ENCODE measurements at places on chromosomes 3 and 15.

GRCh38 chr15:87604857-87605446, 651.6 kb downstream of the NTRK3 start:
- peak; percentile 20 for DNase-seq

- DNase-seq: peak; percentile 32
Observed at GRCh38 chr3:192652727-192653126, 74.6 kb downstream of the FGF12 start.

DNA sequence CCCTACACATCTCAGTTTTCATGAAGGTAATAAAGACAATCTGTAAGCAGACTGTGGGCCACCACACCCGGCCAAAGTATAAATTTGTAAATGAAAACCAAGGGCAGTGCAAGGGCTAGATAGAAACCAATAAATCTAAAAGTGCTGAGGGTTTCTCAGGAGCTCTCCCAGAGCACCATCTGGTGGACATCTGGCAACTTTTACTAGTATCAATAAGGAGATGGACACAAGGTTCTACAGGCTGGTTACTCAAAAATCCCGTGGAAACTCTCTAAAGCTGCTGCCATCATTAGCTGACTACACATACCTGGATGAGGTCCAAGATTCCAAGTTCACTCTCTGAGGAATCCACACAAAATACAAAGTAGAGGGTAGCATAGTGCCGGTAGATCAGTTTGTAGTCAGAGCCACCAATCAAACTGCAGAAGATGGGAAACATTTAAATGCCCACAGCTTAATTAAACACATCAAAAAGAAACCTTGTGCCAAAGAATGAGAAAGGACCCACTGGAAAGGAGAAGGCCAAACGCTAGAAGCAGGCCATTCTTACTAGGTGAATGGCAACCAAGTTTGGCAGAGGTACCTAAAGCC, 5.5 kb downstream of the AP3S2 start:
- DNase-seq: no peak

- no peak for DNase-seq
Observed at GRCh38 chr15:87661454-87662355, 594.8 kb downstream of the NTRK3 start.

GRCh38 chr3:46076606-46077005, 49.3 kb upstream of the XCR1 start:
- DNase-seq: no peak

DNA sequence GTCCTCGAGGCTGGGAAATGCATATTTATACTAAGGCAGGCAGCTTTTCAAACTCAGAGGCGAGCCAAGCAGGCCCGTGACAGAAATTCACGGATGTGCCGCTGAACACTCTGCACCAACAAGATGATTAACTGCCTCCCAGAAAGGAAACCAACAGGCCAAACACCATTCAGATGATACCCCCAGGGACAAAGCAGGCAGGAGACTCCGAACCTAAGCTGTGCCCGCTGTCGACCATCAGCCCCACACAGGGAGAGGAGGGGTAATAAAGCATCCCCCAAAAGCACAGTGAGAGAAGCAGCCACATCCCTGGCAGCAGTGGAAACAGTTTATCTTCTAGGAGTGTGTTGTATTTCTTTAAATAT, 31.8 kb downstream of the ADAMTS17 start:
- DNase-seq: no peak

- DNase-seq: peak; percentile 56
Observed at GRCh38 chr15:78075490-78076230, 1.9 kb downstream of the TBC1D2B start.

DNA sequence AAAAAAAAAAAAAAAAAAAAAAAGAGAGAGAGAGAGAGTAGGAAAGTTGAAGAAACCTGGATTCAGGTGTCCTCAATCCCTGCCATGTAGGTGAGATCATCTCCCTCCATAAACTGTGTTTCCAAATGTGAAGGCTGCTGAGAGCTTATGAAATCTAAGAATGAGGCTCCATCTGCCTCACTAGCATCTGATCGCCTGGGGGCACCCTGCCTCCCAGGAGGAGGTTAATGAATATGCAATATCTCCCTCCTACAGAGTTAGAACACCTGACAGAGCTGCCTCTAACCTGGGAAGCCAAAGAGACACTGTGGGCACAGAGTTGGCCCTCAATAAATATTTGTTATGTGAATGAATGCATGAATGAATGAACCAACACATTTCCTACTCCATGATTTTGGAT, 23.8 kb upstream of the ZNF148 start:
- no peak for DNase-seq

DNA sequence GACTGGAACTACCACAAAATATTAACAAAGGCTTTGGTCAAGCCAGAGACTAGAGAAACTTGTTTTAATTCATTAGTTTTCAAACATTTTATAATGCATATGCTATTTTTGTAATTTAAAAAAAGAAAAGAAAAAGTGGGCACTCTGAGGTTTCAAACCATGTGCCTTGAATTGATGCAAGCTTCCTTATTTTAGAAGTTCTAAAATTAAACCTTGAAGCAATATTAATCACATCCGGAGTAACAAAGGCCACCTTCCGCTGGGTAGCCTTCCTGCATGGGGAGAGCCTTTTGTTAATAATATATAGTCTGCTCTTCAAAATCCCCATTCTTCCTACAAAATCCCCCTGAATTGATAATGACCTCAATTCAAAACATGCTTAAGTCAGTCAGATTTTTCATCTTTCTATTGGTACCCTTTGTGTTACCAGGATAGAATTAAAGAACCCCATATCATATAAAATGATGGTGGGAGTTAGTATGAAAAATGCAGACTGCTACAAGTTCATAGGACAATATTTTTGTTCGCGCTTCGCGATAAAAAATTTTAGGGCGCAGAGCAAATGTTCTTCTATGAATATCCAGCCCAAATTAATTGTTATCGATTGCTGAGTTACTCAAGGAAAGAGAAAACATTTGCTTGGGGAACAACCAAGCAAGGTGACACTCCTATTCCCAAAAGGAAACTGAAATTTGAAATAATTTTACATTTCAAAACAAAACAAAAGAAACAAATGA, 30.6 kb downstream of the LDHAL6B start:
- no peak for DNase-seq

DNA sequence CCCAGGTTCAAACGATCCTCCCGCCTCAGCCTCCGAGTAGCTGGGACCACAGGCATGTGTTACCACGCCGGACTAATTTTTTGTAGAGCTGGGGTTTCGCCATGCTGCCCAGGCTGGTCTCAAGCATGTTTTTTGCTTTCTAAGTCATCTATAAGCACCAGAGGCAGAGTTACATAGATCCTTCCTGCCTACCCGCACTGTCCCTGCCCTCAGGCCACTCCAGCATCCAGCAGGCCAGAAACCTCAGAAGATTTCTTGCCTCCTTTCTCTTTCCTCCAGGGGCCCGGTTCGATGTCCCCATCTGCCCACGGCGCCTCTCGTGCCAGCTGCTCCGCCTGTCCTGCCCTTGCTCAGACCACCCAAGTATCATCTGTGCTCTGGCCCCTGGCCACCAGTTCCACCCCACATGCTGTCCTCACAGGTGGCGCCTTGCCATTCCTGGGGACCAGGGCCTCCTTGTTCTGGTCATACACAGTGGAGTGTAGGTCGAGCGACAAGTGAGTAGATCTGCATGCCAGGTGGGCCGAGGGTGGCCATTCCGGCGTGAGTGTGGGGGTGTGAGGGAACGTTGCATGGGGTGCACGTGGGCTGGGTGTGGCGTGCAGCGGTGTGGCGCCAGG, 27.3 kb downstream of the KLHDC8B start:
- no peak for DNase-seq

GRCh38 chr15:68617001-68617400, 38.2 kb downstream of the CORO2B start:
- DNase-seq: no peak

DNA sequence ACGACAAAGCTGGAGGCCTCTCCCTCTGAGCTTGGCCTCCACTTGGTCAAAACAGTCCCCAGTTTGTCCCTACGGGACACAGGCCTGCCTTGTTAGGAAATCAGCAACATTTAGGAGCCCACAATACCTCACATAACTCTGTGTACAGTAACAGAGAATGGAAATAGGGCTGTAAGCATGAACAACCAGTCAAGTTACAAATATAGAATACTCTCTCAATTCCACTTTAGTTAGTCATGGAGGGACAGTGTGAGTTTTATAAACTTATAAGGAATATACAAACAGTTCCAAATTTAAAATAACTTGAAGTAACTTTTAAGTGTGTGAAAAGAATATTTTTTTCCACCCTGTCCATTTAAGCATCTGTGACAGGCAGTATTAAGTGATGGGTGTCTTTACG, 129.4 kb downstream of the PGPEP1L start:
- no peak for DNase-seq

DNA sequence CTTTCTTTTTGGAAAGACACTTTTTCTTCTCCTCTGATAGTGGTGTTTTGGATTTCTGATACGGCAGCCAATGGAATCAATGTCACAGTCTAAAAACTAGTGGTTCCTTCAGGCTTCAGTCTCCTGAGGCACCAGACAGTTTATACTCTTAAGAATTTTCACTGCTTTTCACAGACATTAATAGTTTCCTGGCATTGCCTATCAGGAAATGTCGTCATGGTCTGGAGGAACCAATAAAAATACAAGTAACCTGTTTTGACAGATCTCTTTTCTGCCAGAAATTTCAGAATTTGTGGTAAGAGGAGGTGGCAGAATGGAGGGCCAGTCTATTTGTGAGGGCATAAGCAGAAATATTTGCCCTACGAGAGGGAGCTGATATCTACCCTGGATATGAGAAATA, 44.8 kb downstream of the FILIP1L start:
- DNase-seq: no peak

DNA sequence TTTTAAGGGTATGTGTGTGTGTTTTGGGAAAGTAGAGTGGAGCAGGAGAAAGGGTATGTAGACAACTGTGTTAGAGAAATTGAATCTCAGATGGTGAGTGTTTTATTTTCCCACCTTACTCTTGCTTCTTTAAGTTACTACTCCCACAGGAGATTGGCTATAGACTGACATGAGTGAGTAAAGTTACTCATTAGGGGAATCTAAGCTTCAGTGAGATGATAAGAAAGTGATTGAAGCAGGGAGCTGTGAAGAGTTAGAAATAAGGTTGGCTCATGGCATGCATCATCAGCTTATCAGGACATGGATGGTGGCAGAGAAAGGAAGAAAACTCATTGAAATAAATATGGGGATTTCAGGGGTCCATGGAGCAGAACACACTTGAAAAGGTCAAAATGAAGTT, 88.9 kb downstream of the MBNL1 start:
- no peak for DNase-seq

DNA sequence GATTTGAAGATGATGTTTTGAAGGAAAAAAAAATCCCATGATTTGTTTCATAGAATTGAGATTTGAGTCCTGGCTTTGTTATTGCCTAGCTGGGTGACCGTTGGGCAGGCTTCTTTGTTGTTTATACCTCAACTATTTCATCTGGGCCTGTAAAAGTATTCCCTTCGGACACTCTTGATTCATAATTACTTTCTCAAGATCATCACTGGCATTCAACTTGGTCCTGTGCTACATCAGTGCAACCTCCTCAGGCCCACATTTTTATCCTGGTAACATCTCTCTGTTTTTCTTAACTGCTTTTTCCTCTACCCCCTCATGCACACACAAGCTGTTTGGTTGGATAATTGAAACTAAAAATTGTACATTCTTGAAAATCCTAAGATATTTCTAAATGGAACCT, 67.5 kb upstream of the P3H2 start:
- no peak for DNase-seq

- no peak for DNase-seq
Observed at GRCh38 chr3:196340466-196340865, 2.3 kb upstream of the TM4SF19 start.

GRCh38 chr15:56272454-56272853, 28.8 kb upstream of the RFX7 start:
- DNase-seq: no peak

- no peak for DNase-seq
Observed at GRCh38 chr3:8938021-8938420, 25.3 kb downstream of the RAD18 start.

- no peak for DNase-seq
Observed at GRCh38 chr3:19506171-19506570, 357.9 kb downstream of the KCNH8 start.

DNA sequence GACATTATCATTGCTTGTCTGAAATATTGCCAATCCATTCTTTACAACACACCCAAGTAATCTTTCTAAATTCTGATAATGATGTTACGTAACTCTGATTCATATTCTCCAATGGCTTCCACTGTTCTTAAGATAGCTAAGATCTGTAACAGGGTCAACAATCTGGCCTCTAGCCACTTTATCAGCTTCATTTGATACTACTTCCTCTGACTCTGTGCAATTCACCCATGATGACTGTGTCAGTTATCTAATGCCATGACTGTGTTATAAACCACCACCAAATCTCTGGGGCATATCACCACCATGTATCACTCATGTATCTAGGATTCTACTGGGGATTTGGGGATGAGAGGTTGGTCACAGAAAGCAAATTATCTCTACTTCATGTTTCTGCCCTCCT, 44.0 kb downstream of the CD200 start:
- no peak for DNase-seq

DNA sequence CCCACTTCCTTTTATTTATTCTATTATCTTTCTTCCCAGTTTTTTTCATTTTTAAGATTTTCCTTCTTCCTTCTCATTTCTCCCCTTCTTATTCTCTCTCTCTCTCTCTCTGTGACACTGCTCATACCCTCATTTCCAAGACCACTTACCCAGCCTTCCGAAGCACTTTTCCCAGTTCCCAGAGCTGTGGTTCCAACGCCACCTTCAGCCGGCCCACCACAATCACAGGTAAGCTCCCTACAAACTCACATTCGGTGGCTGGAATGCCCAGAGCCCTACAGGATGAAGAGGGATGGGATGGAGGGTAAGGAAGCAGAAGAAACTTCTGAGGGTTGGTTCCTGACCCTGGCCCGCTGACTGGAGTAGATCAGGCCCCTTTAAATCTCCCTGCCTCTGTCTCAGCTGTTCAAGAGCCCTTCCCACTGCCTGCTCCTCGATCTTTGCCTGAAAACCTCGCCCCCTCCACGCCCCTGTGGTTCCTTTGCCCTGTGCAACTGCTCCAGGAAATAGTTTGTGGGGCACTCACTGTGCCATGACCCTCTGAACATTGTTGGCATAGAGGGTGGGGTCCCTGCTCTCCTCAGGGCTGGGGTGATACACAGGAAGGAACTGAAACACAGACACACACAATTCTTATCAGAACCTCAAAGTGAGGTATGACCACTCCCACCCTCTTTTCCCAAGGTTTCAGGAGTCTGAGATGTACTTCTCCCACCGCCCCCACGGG, 4.8 kb downstream of the LPCAT4 start:
- no peak for DNase-seq

DNA sequence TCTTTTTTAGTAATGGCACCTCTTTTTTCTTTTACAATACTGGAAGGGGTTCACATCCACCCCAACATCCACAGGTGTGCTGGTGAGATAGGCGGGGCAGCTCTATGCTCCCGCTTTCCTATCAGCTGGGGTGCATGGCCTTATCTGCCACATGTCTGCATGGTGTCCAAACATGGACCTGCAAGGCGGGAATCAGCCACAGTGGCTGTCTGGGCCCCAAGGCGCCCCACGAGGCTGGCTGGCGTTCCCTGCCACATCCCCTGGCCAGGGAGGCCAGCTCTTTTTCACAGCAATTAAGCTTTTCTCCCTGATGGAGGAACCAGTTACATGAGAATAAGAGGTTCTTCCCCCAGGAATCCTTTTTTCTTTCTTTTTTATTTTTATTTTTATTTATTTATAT, 30.9 kb upstream of the GOLGA6L2 start:
- DNase-seq: no peak

GRCh38 chr15:73845507-73845906, 27.9 kb upstream of the TBC1D21 start:
- no peak for DNase-seq

GRCh38 chr15:40511093-40511471, 40.3 kb downstream of the CHST14 start:
- DNase-seq: no peak

All from NT2/D1 (cell line).